ENCODE measurements at places on chromosomes 4 and X.

DNA sequence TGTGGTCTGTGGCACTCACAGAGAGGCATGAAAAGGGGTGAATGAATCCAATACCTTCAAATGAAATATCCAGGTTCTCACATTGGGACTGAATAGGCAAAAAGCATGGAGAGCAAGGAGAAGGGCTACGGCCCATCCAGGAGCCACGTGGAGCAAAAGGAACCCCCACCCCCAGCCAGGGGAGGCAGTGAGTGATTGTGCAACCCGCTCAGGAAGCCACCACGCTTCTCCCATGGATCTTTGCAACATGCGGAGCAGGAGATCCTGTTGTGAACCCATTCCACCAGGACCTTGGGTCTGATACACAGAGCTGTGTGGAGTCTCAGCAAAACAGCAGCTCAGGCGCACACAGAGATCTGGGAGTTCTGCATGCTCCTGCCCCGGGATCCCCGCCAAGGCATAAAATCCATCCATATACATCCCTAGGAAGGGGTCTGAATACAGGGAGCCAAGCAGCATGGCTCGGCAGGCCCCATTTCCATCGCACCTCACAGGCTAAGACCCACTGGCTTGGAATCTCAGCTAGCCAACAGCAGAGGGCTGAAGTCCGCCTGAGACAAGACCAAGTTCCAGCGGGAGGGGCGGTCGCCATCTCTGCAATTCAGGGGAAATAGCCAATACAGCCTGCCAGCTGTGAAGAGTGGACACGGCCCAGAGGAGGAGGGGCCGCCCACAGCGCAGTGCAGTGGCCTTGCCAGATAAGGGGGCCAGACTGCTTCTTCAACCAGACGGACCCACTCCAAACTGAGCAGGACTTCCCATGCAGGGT, 80.2 kb downstream of the FGF16 start:
- DNase-seq, result no peak

- DNase-seq, result no peak
Observed at GRCh38 chrX:108292053-108292452, 146.2 kb downstream of the COL4A6 start.

- no peak for DNase-seq
Observed at GRCh38 chrX:140733766-140734342, 24.3 kb downstream of the LINC00632 start.

DNA sequence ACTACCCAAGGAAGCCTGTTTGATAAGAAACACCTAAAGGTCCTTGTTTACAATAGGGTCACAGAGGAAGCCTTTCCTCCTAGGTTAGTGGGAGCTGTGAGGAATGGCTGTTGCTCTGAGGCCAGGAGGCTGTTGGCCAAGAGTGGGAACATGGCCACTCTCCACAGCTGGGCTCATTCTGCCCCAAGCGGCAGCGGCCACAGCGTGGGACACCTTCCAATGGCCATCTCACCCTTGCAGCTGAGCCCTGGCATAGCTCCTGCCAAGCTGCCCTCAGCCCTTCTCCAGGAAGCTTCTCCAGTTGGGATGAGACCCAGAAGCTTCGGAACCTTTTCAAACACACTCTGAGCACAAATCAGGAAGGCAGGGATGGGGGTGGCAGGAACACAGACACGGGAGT, 111.8 kb upstream of the MAP3K15 start:
- no peak for DNase-seq

GRCh38 chrX:3550871-3551270, 162.6 kb downstream of the PRKX start:
- no peak for DNase-seq

- no peak for DNase-seq
Observed at GRCh38 chr4:144449611-144450010, 196.3 kb upstream of the HHIP start.

DNA sequence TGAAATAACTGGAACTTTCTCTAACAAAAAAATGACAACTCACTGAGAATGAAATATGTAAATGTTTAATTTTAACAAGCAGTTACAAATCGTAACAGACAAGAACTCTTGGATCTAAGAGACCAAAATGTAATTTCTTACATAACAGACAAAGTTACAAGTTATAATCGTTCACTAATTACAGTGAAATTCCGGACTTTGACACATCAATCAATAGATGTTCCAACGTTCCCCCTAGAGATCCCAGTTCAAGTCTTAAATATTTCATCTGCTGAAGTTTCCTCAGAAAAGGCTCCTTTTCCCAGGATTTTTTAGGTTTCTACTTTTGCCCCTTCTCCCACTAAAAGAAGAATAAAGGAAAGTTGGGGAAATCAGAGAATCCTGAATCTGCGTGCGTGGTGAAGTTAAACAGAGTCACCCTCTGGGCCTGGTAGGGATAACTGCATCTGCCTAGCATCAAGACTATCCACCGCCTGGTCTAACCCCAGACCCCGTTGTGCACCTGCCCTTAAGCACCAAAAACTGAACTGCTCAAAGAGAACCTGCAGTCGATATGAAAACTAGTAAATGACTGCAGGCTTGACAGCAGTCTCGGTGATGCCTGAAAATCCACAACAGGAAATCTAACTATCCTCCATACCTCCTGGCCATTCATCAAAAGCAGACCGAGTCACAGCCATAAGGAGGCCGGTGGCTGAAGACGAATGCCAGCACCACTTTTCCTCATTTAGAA, 2.3 kb downstream of the IRF2 start:
- DNase-seq, result no peak

DNA sequence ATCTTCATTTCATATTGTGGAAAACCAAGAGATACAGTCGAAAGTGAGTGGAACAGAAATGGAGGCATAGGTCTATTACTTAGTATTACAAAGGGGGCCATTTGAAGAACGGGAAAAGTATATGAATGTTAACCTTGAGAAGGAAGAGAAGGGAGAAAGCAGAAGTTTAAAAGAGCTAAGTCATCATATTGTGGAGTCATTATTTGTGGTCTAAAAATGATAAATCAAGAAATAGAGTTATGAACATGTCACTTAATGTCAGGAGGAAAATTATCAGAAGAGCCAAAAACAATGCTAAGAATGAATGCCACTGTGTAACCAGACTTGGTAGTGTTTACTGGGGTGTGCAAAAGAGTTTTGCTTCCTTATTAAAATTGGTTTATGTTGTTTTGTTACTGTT, 589.5 kb upstream of the LCORL start:
- no peak for DNase-seq

- no peak for DNase-seq
Observed at GRCh38 chr4:3470244-3471097, 7.4 kb downstream of the DOK7 start.

GRCh38 chrX:134558133-134558532, 98.2 kb downstream of the HPRT1 start:
- DNase-seq, result no peak

DNA sequence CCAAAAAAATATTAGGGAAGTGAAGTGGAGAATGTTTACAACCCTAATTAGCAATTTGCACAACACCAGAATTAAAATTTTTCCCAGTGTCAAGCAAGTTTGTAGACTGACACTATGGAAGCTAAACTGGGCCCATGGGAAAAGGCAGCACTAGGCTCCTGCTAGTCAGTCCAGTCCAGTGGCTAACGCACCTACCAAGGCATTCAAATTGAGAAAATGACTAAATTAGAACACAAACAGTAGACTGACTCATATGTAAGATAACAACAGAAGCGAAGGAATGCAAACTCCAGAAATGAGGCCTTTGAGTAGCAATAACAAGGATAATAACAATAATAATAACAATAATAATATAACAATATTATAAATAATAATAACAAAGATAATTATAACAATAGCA, 90.7 kb downstream of the GRIA3 start:
- DNase-seq, result no peak

GRCh38 chr4:69957209-69957608, 8.3 kb downstream of the CSN2 start:
- DNase-seq, result no peak

- DNase-seq, result no peak
Observed at GRCh38 chr4:71417150-71417549, 78.3 kb downstream of the SLC4A4 start.

GRCh38 chr4:8864912-8865680, 6.5 kb downstream of the HMX1 start:
- no peak for DNase-seq

DNA sequence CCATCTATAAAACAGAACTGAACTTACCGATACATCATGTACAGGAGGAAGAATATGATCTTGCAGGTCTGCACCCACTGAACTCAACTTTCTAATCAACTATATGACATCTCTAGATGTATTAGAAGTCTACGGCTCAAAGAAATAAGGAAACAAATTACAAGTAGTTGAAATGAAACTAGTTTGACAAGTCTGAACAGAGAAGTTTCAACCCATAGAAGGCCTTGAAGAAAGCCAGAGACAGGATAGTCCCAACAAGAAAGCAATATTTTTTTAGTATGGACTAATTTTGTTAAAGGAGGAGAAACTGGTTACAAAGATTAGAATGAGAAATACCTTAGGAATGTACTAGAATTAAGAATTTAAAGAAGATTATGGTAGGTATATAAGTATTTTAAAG, at the start of gene TMPRSS11A:
Gene TMPRSS11A (minus strand): TSS at position 138 of the 400 bp plus-strand sequence. CDS start 100 bp downstream, at position 38.
- DNase-seq, result no peak

DNA sequence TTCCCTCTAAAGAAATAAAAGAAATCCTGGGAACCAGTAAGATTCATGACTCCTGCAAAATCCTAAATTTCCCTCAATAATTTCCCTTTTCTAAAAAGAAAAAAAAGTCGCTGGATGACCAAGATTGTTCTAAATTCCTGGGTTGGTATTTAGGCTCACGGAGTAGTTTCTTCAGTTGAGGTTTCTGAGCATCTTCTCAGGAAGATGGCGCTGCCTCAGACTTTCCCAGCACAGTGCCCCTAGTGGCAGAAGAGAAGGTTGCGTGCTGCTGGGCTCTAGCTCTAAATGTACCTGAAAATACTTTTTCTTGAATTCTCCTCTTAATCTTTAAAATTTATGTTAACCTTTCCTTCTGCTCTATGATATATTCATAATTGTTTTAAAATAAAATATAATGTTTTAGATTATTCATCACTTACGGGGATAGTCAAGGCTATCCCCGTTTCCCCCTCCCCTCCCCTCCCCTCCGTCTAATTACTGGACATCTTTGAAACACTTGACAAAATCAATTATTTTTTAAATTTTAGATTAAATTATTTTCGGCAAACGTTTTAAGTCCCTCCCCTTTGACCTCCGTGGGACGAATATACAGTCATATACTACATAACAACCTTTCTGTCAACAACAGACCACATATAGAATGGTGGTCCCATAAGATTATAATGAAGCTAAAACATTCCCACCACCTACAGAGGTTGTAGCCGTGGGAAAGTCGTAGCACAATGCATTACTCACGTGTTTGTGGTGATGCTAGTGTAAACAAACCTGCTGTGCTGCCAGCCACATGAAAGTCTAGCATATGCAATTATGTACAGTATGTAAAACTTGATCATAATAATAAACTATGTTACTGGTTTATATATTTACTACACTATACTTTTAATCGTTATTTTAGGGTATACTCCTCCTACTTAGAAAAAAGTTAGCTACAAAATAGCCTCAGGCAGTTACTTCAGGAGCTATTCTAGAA, 41.0 kb upstream of the GATB start:
- peak; percentile 5 for DNase-seq

DNA sequence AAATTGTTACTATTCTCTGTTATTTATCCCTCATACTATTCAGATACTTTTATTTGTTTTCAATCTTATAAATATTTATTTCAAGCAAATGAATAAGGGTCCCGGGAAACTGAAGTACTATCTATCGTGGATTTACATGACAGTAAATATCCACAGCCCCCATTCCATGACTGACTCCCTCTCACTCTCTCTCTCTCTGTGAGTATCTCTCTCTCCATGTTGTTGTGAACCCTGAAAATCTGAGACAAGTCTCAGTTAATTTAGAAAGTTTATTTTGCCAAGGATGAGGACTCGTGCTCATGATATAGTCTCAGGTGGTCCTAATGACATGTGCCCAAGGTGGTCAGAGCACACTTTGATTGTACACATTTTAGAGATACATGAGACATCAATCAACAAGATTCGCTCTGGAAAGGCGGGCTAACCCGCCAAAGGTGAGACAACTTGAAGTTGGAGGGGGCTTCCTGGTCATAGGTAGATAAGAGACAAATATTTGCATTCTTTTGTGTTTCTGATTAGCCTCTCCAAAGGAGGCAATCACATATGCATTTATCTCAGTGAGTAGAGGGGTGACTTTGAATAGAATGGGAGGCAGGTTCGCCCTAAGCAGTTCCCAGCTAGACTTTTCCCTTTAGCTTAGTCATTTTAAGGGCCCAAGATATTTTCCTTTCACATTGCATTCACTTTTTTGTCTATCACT, 986.4 kb downstream of the NLGN4X start:
- no peak for DNase-seq

DNA sequence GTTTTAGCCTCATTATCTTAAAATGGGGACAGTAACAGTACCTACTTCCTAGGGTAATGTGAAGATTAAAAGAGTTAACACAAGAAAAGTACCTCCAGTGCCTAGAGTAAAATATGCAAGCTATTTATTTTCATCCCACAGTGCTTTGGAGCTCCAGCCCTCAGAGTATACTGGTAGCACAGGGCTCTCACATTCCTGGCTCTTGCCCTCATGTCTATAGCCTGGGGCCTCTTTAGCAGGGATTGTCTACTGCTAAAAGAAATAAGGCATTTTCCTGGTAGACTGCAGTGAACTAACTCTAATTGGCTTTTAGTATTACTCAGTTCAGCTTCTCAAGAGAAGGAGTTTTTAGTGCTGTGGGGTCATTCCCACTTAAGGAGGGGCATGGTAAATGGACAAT, 60.8 kb downstream of the RRAGB start:
- no peak for DNase-seq

GRCh38 chrX:56963377-56963776, 32.0 kb downstream of the SPIN3 start:
- no peak for DNase-seq

DNA sequence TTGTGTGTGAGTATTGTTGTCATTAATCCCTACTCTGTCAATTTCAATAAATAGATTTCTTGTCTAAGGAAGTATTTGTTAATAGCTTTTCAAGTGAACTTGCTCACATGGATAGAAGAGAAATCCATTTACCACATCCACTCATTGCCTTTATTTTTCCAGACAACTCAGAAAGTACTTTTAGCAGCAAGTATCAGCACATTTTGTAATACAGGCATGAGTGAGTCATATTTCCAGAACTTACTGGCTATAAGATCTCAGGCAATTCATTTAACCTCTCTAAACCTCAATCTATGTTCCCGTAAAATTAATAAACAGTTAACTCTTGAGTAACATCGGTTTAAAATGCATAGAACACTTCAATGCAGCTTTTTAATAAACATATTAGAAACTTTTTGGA, 317.9 kb upstream of the PCDH7 start:
- no peak for DNase-seq

- no peak for DNase-seq
Observed at GRCh38 chr4:148077581-148077980, 345.7 kb downstream of the ARHGAP10 start.
